ENCODE measurements at places on chromosomes 5 and 9.

GRCh38 chr5:28110781-28111180 is 1072.4 kb upstream of the CDH9 start:
- no peak for DNase-seq

- DNase-seq: no peak
These were observed 1.7 kb upstream of the AFF4 start for GRCh38 chr5:132965120-132965519.

DNA sequence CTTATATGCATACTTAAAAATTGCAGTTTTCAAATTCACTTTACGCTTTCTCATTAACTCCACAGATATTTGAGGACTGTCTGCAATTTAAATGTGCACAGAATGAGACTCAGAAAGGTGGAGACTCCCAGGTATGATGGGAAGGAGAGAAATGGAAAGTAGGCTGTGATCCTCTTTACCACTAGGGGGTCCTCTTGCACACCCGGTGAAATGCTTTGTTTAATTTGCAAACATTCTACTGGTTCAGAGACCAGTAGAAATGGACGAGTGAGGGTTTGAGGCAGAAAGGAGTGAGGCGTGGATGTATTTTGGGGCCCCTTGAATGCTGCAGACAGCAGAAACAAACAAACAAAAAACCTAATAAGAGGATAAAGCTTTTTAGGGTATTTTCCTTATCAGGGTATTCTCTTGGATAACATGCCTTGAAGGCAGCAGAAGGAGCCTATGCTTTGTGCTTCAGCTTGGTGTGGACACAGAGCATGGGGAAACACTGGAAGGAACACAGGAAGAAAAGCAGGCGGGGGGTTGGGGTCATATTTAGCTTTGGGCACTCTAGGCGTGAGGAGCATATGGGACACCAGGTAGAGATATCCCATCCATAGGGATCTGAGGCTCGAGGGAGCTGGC is 410.1 kb downstream of the DMRT2 start:
- DNase-seq: no peak

DNA sequence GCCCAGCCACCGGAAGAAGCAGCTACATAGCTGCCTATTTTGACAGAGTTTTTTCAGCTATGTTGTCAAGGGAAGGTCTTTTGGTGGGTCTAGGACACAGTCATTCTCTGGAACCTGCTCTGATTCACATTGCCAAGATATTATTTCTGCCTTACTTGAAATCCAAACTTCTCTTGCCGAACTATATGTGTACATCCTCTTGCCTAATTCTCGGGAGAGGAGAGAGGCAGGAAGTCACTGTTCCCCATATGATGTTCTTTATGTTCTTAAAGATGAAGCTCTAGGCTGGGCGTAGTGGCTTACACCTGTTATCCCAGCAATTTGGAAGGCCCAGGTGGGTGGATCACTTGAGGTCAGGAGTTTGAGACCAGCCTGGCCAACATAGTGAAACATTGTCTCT is 8.6 kb downstream of the TMEM252 start:
- DNase-seq: no peak

DNA sequence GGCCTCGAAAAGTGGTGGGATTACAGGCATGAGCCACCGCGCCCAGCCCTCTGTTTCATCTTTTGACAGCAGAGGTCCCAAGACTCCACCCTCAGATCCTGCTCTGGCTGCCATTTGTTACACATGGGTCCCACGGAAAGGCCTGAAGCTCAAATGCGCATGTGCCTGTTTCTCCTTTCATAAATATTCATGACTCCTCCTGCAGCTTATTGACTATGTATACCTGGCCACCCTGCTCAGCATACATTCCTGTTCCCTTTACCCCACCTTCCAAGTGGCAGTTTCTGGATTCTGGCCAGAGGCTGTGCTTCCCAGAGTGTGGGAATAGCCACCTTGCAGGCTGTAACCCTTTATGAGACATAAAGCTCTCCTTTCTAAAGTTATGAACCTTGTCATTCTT is 46.5 kb downstream of the AUH start:
- no peak for DNase-seq

GRCh38 chr5:65197531-65198455 is 283.9 kb downstream of the ADAMTS6 start:
- DNase-seq: no peak
